ENCODE measurements at places on chromosomes 3 and 15.

- no peak for DNase-seq
These were observed 42.9 kb upstream of the DIPK2A start for GRCh38 chr3:143928541-143929255.

DNA sequence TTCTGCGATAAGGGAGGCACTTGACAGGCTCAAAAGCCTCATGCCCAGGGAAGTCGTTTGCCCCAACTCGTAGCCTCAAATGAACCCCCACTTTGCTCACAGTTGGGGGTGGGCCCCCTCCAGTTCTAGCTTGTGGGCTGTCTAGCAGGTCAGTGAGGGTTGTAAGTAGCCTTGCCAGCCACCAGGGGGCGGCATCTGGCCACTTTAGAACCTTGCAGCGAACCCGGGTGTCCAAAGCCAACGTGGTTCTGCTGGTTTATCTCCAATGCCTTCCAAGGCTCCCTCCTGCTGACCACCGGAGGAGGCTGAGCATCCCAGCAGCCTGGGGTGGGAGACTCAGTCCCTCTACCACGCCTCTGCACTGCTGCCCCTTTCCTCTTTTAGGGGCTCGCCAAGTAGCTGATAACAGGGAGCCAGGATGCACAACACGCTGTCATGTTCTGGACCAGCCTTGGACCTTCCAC lies 9.2 kb upstream of the RBSN start:
- DNase-seq = peak; percentile 51

DNA sequence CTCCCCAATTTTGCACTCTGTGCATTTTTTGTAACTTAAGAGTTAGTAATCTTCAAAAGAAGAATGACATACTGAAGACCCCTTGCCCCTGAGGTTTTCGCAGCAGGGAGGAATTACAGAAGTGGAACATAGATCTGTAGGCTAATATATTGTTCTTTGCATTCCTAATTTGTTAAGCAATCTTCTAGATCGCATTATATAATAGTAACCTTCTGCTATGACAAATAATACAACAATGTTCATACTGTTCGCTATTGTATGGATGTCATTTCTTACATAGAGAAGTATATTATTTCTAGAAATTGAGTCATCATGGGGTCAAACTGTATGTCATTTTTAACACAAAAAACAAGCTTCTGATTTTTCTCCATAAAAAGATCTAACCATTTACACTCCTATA lies 95.8 kb upstream of the TGFBR2 start:
- DNase-seq = no peak

DNA sequence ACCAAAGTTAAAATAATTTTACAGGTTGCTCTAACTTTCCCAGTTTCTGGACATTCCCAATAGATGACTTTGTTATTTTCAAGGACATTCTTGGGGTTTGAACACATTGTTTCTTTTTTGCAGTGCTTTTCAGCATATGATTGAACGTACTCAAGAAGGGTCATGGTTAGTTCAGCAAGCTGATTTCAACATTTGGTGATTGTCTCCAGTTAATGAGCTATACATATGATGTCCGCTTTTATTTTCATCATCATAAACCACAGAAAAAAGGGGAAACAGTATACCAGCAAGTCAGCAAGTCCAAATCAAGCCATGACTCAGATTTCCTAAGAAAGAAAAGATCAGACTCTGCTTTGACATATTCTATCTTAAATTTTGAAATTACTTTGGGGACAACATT lies 69.4 kb downstream of the B3GALNT1 start:
- no peak for DNase-seq

DNA sequence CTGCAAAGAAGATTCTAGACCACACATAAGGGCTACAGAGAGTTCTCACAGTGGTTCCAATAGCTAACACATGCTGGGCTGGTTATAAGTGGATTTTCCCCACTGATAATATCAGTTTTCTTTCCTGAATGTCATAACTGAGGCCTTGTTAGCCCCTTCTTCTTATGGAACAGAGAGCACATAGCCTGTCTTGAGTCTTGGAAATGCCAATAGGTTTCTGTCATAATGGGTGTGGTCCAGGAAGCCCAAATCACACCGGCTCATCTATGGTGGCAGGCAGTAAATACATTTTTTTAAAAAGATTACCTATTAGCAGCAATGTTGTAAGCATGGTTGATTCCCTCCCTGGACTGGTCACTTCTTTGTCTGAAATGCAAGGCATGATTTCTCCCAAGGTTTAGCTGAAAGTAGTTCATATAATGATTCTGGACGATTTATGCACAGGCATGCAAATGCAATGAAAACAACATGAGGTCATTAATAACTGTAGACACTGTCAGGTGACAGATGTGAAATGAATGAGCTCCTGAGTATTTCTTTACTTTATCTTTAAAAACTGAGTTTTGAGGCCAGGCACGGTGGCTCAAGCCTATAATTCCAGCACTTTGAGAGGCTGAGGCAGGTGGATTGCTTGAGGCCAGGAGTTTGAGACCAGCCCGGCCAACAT lies 67.2 kb upstream of the ATP2C1 start:
- DNase-seq = no peak

- no peak for DNase-seq
These were observed 32.7 kb downstream of the PTH1R start for GRCh38 chr3:46910166-46910760.

DNA sequence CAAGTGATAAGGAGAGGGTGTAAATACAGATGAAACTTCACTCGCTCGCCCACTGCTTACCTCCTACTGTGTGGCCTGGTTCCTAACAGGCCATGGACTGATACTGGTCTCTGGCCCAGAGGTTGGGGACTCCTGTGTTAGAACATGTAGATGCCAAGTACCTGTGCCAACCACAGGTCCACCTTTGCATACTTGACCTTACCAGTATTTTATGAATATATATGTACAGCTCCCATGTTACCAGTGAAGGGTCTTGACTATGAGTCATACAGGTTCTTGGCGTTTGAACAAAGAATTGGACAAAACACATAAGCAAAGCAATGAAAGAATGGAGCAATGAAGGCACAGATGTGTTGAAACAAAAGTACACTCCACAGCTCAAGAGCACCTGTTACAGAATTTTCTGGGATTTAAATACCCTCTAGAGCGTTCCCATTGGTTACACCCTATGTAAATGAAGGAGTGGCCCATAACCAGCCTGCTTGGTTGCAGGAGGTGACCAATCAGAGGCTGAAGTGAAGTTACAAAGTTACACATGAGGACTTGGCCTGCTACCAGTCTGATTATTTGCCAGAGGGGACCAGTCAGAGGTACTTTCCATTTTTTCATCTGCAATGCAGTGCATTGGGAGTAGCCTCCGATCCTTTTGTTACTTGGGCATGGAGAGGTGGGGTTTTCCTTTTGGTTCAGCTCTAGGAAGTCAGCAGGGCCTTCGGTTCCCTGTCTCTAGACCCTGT lies 1.7 kb upstream of the GFM1 start:
- no peak for DNase-seq

DNA sequence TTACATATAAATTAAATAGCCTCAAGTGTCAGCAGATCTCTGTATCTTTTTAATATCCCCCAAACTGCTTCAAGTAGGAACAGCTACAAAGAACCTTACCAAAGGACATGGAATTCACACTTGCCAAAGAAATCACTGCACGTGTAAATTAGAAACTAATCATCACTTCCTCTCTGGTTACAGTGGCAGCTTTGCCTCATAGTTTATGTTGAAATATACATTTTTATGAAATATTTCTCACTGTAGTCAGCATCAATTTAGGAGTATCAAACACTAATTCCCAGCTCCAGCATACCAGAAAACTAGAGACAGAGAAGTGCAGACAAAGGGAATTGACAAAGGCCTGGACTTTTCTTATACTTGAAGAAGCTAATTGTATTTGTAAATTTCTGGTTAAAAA lies 260.9 kb downstream of the TIGIT start:
- no peak for DNase-seq

DNA sequence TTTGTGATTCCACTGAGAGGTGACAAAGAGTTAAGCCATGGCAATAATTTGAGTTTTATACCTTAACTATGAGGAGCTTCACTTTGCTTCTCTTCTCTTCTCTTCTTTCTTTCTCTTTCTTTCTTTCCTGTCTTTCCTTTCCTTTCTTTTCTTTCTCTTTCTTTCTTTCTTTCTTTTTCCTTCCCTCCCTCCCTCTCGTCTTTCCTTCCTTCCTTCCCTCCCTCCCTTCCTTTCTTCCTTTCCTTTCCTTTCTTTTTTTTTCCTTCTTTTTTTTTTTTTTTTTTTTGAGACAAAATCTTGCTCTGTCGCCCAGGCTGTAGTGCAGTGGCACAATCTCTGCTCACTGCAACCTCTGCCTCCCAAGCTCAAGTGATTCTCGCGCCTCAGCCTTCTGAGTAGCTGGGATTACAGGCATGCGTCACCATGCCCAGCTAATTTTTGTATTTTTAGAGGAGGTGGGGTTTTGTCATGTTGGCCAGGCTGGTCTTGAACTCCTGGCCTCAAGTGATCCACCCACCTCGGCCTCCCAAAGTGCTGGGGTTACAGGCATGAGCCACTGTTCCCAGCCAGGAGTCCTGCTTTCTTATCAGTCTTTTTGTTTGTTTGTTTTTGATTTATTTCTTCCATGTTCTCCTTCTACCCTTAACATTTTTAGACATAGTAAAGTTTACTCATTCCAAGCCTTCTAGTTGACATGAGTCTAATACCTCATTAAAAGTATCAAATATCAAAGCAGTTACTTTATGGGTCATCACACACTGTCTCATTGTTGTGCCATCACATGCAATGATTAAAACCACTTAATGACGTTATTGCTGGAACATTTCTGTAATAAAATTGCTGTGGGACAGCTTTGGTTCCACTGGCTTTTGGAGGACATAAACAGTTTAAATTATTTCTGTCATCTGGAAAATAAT lies 29.9 kb downstream of the SLC49A4 start:
- no peak for DNase-seq

DNA sequence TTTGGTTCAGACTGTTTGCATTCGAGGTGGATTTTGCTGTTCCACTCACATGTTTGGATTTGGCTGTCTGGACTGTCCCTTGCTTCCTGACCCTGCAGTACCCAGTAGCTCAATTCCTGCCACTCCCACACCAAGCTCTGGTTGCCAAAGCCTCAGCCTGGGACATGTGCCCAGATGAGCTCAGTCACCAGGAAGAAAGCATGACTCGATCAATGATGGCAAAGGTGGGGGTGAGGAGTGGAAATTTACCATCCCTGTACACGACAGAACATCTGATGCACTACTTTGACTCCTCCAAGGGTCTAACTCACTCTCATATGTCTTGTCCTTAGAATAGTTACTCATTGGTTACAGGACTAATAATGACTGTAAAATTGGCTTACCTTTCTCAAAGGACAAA lies 45.2 kb downstream of the ZNF385D start:
- no peak for DNase-seq

DNA sequence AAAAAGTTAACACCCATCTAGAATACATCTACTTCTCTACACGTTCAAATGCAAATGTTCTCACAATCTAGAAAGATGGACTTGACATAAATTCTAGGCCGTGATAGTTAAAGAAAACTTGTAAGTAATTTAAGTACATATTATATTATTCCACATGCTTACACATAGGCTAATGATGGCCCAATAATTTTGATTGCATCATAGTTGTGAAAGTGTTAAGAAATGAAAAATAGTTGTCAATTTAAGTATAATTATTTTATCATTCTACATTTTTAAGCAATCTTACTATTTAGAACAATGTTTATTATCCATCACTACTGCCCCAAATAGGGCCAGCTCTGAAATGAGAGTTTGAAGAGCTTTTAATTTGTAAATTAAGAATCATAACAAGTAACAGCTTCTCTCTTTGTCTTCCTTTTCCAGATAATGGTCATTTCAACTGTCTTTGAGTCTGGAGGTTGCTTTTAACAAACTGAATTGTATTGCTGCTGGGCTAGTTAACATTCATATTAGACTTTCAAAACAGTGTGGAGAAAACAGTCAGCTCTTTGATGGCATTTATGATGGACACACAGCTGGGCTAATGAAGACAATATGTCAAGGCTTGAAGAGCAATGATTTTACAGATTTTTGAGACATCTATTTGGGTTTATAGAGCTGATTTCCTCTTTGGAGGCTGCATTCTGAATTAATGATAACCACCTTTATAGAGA lies 246.1 kb upstream of the KCNH8 start:
- DNase-seq = no peak

- no peak for DNase-seq
These were observed 14.5 kb upstream of the PLD1 start for GRCh38 chr3:171824824-171825221.

DNA sequence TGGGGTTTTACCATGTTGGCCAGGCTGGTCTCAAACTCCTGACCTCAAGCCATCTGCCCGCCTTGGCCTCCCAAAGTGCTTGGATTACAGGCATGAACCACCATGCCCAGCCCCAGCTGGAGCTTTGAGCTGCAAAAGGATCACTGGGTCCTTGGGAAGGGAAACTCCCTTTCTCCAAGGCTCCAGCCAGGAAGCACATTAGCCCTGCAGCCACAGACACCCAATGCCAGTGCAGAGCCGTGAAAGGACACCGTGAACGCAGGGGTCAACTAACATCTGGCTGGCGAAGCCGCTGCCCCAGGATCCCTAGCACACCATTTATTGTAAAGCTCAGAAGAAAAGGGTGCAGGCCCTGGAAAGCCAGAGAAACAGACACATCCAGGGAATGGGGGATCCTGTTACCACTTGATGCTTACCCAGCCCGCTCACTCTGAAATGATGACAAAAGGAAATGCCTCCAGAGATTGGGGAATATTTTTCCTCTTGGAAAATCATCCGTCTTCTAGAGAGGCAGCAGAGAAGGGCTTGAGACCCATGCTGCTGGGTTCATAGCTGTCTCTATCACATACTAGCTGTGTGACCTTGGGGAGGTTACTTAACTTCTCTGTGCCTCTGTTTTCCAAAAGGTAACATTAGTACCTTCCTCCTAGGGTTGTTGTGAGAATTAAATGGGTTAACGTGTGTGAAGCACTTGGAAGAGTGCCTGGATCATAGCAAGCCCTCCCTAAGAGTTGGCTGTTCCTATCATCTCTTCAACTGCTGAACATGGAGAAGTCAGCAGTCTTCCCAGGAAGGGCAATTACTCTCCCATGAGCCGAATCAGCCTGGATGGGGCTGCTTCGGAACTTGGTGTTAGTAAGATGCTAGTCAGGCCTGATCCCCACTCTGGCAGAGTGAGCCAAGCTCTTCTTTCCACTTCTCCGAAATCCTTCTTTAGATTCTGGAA lies 40.8 kb downstream of the LMCD1 start:
- no peak for DNase-seq

GRCh38 chr3:49841126-49841696 lies 15.2 kb downstream of the TRAIP start:
- DNase-seq = no peak

DNA sequence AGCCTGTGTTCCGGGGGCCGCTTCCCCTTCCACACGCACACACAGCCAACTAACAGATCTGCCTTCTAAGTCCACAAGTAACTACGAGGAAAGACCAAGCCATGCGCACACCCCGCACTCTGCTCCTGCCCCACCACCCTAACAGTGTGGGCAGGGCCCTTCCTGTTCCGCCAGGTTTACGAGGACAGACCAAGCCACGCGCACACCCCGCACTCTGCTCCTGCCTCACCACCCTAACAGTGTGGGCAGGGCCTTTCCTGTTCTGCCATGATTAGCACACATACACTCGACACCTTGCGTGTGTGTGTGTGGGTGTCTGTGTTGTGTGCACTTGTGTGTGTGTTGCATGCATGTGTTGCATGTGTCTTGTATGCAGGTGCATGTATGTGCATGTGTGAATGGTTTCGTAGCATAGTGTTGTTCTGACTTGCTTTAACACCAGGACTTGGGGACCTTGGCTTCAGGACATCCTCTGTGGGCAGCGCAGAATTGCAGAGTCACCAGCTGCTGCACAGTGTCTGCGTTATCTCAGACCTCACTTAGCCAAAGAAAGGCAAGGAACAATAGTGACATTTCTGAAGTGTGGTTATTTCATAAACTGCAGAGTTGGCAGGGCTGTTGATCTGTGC lies 114.4 kb downstream of the CHSY1 start:
- no peak for DNase-seq
